ENCODE measurements at places on chromosomes 12 and 14.

GRCh38 chr12:48717252-48717695 is 767 bp upstream of the CCNT1 start:
- no peak for DNase-seq

DNA sequence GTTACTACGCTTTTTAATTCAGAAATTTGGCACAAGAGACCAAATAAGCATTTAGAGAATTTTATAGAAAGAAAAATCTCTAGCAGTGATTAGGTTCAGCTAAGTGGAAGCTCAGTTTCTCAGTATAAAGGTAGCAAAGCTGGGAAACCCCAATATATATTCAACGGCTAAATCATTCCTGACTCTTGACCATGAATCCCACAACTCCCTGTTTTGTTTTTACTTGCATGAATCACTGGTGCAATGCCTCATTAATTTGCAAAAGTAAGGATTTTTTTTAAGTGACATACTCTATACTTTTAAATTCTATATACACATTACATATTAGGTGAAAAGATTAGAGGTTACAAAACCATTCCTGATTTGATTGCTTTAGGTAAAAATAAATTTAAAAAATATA is 74.3 kb upstream of the PLEKHG7 start:
- H3K4me1 ChIP-seq, result peaks cover 3% of the 10 kb centered on the region
- H3K27ac ChIP-seq, result no peak overlapping the region
- no peak overlapping the region for H3K4me3 ChIP-seq

GRCh38 chr12:58172433-58173073 is 231.2 kb downstream of the ATP23 start:
- H3K4me1 ChIP-seq, result no peaks in the 10 kb centered on the region
- H3K36me3 ChIP-seq, result no peaks in the 10 kb centered on the region
- no peak overlapping the region for H3K4me3 ChIP-seq
- peaks cover 10% of the 10 kb centered on the region for H3K27me3 ChIP-seq

DNA sequence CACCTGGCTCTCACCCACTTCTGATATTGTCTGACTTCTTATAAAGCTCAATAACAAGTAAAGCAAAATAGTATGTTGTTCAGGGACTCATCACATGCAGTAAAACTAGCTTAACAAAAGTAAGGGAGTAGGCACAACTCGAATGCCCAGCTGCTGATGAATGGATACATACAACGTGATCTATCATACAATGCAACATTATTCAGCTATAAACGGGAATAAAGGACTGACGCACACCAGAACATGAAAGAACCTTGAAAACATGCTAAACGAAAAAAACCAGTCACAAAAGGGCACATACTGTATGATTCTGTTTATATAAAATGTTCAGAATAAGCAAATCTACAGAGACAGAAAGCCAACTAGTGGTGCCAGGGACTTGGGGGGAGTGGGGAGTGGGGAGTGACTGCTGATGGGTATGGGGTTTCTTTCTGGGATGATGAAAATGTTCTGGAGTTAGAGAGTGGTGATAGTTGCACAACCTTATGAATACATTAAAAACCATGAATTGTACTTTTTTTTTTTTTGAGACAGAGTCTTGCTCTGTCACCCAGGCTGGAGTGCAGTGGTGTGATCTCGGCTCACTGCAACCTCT is 11.1 kb downstream of the PLBD2 start:
- DNase-seq, result no peak
- H3K4me3 ChIP-seq, result no peak overlapping the region
- no peaks in the 10 kb centered on the region for H3K4me1 ChIP-seq
- no peaks in the 10 kb centered on the region for H3K27me3 ChIP-seq
- H3K27ac ChIP-seq, result no peak overlapping the region
- peaks cover 9% of the 10 kb centered on the region for H3K36me3 ChIP-seq

- no peaks in the 10 kb centered on the region for H3K27me3 ChIP-seq
- H3K4me1 ChIP-seq, result no peaks in the 10 kb centered on the region
- no peak for DNase-seq
These were observed 333.9 kb downstream of the CEP128 start for GRCh38 chr14:80607430-80608190.

- no peak for DNase-seq
- H3K36me3 ChIP-seq, result no peaks in the 10 kb centered on the region
These were observed 255.6 kb downstream of the ERC1 start for GRCh38 chr12:1246637-1247036.

- peaks cover 5% of the 10 kb centered on the region for H3K4me1 ChIP-seq
- H3K27ac ChIP-seq, result no peak overlapping the region
- no peaks in the 10 kb centered on the region for H3K36me3 ChIP-seq
- DNase-seq, result no peak
These were observed 259.6 kb downstream of the FLRT2 start for GRCh38 chr14:85789506-85789905.

- no peak overlapping the region for H3K27ac ChIP-seq
- H3K4me1 ChIP-seq, result no peaks in the 10 kb centered on the region
- H3K4me3 ChIP-seq, result no peak overlapping the region
- H3K36me3 ChIP-seq, result peaks cover 45% of the 10 kb centered on the region
- DNase-seq, result no peak
- no peaks in the 10 kb centered on the region for H3K27me3 ChIP-seq
These were observed 10.8 kb upstream of the TCTN2 start for GRCh38 chr12:123659996-123660727.

Measured in activated T-helper 2 cell treated with anti-CD3 and anti-CD28 coated beads, Interferon-gamma antibody, Interleukin-2, Interleukin-4, amounts not matched to agents 10 μg/mL and 5 μg/mL and 100 μg/mL, durations not matched to agents 14 hours and 24 hours and 36 hours (primary cell).